T-helper 1 cell (primary cell): ENCODE measurements at places on chromosomes 7 and 10.

GRCh38 chr10:121838149-121838548 is 89.7 kb downstream of the ATE1 start:
- no peak for DNase-seq

DNA sequence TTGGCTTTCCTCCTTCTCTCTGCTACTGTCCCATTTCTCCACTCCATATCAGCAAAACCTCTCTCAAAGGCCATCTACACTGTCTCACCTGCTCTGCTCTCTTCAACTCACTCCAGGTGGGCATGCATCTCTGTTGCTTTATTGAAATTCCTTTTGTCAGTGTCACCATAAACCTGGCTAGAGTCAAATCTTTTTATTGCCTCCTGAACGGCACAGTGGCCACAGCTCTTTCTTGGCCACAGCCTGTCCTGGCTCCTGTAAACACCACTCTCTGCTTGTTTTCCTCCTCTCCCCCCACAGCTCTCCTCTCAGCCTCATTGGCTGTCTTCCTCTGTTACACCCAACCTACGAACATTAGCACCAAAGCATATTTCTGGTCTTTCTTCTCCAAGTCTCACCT is 31.1 kb upstream of the TMEM273 start:
- no peak for DNase-seq

- no peak for DNase-seq
Measured at GRCh38 chr7:138407792-138408191, 52.3 kb upstream of the TRIM24 start.

- no peak for DNase-seq
Measured at GRCh38 chr7:25126751-25127150, 1.7 kb upstream of the CYCS start.

DNA sequence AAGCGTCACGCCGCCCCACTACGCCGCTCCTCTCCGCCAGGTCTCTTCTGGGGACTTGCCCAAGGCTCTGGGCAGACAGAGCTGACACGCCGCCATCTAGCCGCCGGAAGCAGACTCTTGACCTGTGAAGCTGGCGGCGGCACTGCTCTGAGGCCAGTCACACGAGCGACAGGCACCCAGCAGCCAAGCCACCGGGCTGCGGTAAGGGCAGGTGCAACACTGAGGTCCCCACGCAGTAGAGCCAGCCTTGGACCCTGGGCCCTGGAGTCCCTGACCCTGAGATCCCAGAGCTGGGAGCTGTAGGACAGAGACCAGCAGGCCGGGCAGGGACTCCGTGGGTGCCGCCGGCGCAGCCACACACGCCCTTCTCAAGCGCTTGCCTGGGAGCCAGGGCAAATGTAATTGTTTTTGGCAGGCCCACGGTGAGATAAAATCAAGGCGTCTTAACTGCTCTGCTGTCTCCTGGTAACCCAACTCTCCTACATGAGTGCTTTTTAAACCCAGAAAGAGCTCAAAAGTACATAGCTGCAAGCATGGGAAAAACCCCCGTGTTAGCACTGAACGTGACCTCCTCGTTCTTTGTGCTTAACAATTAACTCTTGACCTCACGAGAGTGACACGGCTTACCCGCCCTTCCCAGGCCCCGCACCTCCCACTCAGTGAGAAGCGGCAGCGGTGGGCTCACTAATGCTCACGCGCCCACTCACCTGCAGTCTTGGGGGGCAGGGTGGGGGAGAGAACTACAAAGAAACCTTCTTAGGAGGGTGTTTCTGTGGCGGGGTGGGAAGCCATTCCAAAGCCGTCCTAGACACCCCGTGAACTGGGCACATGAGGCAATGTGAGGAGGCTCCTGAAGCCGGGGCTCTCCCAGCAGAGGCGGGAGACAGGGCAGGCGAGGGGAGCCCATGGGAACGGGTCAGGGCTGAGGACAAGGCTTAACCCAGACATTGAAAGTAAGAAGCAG is 8.5 kb downstream of the GPER1 start:
- DNase-seq, result no peak

DNA sequence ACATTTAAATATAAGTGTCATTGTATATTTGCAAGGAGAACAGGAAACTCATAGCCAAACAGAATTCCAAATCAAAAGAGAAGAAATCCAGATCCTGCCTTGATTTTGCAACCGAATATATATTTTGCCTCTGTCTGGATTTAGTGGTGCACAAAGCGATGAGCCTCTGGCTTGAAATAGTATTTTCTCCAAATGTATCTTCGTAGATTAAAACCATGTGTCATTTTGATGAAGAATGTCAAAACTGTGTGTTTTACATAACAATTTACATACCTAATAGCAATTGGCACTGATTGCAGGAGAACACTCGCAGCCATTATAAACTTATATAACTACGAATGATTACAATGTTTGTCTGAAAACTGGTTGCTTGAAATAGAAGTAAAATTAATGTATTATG is 156.4 kb downstream of the ARID5B start:
- DNase-seq, result no peak

- no peak for DNase-seq
Measured at GRCh38 chr10:124515244-124515970, 53.8 kb downstream of the LHPP start.

DNA sequence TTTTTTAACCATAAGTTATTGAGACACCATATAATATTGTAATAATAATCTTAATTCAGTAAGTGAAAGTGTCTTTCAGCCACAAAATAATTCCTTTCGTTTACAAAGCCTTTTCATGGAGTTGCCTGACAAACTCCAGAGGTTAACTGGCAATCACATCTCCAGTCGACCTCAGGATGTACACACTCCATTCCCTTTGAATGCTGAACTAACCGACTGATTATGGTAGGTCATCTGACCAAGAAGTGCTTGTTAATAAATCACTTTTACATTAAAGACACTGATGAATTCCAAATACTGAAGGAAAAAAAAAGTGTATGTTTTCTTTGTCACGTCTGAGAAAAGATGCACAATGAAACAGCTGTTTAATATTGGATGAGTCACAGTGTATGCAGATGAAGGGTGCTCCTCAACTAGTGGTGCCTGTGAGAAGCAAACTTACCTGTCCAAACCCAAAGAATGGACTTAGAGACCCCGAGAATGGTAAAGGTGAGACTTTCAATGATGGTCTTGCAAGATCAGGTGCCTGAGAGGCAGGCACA is 348.1 kb upstream of the VWC2 start:
- no peak for DNase-seq
